Cardiac fibroblast (primary cell): ENCODE measurements at places on chromosomes 1 and 21.

DNA sequence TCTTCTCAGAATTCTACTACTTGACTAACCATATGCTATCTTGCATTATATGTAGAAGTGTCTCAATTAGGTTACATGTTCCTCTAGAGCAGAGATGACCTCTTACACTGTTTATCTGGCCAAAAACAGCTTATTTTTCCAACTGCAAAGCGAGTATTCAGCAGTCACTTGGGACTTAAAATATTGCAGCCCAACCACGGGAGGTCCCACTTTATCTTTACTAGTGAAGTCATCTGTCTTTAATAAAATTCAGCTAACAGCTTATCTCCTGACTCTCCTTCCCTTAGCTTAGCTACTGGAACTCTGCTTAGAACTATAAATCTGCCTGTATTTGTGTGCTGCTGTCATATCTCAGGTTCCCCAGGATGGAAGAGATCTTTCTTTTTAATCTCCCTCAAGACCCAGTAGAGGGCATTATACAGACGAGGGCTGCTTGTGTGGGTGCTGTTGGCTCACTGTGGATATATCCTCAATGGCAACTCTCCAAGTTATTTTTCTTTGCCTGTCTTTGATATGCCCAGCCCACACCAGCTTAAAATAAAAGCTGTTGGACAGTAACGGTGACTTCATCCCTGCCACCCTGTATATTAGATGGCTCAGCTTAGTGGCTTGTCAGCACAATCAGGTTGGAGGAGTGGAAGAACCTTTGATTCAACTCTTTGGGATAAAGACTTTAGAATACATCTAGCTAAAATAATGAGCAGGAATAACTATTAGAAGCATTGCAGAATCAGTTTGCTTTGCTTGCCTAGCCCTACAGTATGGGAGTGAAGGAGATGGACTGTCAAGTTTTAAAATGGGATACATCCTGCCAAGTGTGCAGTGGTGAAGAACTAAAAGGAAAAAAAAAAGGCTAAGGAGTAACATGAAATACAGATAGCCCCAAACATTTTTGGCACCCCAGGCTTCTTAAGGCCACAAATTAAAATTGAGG, 9.6 kb downstream of the ENSA start:
- peak; percentile 85 for DNase-seq

DNA sequence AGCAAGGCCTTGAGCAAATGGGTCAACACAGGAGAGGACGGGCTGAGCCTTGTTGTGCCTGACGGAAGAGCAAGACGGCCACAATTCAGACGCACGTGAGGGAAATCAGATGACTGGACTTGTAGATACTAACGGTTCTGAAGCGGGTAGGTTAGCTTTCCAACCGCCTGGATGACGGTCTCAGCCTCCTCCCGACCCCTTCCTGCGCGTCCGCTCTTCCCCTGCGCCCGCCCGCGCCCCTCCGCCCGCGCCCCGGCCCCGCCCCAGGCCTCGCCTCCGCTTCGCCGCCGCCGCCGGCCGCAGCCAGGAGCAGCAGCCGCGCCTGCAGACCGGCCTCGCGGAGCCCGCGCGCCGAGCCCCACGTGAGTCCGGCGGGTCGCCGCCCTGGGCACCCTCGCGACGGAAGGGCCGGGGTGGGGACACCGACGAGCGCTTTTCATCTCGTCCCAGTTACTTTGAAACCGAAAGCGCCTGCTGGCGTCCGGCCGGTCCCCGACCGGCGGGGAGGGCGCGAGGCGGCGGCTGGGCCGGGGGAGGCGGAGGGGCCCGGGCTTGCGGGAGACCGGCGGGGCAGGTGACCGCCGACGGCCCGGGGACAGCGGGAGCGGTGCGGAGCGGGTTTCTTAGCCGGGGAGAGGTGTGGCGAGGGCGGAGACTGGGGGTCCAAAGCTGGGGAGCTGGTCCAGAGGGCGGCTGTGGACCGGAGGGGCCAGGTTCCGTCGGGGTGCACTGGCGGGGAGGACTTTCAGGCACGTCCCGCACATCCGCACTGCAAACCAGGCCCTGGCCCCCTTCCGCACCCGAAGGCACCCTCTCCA, at the start of gene TRAF5:
TRAF5 (plus strand) TSS at position 306 of the 818 bp plus-strand sequence. CDS start 26,407 bp downstream, outside the sequence.
- DNase-seq, result peak; percentile 64

- no peak for DNase-seq
Measured at GRCh38 chr1:39006726-39007645, 15.9 kb downstream of the AKIRIN1 start.

GRCh38 chr1:151547119-151547899, 7.2 kb downstream of the TUFT1 start:
- DNase-seq, result peak; percentile 95

DNA sequence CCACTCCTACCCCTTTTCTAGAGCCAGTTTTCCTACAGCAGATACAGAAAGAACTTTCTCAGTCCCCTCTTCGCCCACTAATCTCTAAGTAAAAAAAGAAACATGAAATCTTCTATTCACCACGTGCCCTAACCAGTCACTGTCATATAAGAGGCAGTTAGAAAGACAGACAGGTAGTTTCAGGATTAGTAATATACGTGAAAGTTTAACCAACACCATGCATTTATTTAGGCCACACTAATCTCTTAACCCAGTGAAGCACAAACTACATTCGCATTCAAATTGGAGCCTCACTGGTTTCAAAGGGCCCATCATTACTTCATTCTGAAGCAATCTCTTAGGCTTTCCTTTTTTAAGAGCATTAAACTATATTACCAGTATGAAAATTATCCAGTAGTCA, 10.1 kb downstream of the GPATCH2 start:
- DNase-seq, result no peak

DNA sequence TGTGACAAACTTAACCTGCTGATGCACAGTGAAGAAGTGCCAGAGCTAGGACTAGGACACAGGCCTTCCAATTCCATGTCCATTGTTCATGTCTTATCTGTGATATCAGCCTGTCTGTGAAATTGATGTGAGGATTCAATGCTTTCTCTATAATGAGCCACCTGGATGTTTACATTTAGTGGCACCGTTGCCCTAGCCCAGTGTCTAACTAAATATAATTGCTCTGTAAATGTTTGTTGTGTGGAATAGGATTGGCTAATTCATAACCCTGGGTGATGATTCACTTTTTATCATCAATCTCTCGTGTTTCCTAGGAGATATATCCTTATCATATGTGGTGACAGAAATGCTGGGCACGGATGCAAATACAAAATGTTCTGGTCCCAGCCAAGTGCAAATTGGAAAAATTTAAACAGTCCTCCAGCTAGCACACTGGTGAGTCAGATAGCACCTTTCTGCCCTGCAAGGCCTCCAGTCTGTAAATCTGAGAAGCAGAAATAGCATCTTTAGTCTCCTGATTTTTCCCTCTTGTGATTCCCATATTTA, 46.9 kb upstream of the GNG12 start:
- DNase-seq, result peak; percentile 89

GRCh38 chr1:7220007-7220406, 434.8 kb downstream of the CAMTA1 start:
- DNase-seq, result peak; percentile 40

DNA sequence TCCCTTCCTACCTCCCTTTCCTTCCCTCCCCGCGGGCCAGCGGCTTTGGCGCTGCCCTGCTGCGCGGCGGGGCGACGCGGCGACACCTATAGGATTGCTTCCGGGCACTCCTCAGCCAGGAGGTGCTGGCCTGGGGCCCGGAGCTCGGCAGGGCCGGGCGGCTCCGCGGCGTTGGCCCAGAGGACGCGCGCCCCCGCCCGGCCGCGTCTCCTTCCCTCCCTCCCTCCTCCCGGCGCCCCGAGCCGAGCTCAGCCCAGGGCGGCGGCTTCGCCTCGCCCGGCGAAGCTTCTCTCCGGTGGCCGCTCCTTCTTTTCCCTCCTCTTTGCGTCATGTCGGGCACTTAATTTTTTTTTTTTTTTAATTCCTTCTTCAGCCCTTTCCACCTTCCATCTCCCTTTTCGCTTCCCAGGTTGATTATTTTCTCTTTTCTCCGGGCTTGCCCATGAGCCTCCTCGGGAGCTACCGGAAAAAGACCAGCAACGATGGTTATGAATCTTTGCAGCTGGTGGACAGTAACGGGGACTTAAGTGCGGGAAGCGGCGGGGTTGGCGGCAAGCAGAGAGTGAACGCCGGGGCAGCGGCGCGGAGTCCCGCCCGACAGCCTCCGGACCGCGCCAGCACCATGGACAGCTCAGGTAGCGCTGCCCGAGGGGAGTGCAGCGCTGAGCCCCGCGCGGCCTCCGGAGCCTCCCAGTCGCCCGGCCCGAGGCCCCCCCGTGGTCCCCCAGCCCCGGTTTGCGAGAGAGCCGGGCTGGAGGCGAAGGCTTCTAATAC, at the start of gene DNAJC6:
DNAJC6 (plus strand) TSS at position 240 of the 774 bp plus-strand sequence; CDS start at position 443, 203 bp downstream.
- DNase-seq, result peak; percentile 69

GRCh38 chr1:37748565-37748964, 16.4 kb downstream of the EPHA10 start:
- no peak for DNase-seq

DNA sequence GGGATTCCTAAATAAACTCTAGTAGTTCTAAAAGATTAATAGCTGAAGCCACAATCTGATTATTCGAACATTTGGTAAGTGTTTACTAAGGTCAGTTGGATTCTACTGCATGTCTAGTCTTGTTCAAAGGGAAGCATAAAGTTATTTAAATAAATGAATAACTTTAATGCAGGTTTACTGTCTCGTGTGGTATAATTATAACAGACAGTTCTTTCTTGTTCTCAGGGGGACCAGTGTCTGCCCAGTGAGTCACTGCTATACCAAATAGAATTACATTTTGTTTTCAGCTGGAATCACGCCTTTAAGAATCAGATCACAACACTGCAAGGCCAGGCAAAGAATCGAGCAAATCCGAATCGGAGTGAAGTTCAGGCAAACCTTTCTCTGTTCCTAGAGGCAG, 45.1 kb downstream of the SMG7 start:
- DNase-seq, result no peak

- DNase-seq, result no peak
Measured at GRCh38 chr1:176609556-176610408, 146.8 kb downstream of the PAPPA2 start.

DNA sequence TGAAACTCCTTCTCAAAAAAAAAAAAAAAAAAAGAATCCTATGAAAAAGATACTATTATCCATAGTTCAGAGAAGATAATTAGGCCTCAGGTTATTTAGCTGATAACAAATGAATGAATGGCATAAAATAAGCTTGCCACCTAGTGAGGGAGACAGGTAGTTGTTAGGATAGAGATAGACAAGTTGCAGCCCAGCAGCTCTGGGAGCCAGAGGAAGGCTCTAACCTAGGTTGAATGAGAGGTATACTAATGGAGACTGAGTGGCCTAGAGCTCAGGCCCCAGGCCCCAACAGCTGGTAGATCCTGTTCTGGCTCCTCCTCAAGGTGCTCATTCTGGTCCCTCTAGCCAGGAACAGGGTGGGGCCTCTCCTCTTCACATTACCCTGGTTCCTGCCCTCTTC, 20.6 kb upstream of the RSPO1 start:
- no peak for DNase-seq

- DNase-seq, result no peak
Measured at GRCh38 chr1:175163702-175164101, 28.9 kb downstream of the KIAA0040 start.

- DNase-seq, result no peak
Measured at GRCh38 chr1:165494949-165495857, 48.6 kb upstream of the LRRC52 start.

DNA sequence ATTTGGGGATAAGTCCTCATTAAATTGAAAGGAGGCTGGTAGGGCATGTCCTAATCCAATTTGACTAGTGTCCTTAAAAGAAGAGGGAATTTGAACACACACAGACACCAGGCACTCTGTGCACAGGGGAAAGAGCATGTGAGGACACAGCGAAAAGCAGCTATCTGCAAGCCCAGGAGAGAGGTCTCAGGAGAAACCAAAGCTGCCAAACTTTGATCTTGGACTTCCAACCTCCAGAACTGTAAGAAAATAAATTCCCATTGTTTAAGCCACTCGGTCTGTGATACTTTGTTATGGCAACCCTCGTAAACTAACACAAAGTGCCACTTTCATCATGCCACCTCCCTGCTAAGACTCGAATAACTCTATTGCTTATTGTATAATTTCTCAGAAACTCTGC, 13.8 kb downstream of the PLA2G4A start:
- peak; percentile 17 for DNase-seq

DNA sequence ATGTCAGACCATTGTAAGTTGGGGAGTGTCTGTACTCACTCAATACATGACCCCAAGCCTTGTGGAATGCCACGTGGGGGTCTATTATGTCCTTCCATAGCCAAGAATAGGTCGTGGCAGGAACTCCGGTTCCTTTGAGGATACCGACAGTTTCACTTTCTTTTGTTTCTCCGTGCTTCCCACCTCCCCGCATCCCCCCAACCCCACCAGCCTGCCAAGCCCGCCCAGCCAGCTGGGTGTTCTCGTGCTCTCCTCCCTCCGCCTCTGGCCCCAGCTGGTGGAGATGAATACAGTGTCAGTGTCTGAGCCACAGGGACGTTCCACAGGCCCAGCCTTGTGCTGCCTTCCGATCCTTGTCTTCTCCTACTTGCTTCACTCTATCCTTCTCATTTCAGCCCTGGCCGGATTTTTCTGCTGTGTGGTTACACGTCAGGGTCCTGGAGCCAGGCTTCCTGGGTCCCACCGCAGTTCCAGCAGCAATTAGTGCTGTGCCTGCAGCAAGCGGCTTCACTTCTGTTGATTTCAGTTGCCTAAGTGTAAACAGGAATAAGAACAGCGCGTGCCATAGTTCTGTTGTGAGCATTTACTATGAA, 4.1 kb upstream of the AGTRAP start:
- DNase-seq, result peak; percentile 61

DNA sequence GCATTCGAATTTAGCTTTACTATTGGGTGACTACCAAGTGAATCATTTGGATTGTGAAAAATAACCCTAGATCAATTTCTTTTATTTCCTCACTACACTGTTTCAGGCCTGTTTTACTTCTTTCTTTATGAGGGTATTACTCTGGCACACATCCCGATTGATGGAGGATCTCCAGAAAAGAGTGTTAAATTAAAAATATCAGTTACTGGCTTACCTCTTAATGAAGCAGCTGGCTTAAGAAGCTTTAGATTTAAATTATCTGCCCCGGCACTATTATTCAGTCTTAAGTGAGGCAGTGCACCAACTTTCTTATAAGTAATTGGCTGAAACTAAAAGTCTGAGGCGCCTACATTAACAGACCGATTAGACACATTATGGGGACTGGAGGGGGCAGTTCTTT, 1097.4 kb downstream of the TTLL7 start:
- DNase-seq, result no peak

DNA sequence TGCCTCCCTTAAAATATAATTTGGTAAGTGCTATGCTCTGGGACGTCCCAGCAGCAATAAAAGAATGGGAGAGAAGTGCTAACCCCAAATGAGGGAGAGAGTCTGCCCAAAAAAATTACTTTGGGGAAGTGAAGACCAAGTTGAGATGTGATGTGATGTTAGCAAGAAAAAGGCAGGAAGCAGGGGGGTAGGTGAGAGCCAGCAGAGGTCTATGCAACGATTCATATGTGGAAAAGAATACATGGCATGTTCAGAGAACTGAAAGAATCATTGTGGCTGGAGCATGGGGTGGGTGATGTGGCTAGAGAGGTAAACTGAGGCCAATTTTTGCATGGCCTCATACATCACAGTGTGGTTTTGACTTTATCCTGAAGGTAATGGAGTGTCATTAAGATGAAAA, 5.6 kb upstream of the CTPS1 start:
- no peak for DNase-seq

DNA sequence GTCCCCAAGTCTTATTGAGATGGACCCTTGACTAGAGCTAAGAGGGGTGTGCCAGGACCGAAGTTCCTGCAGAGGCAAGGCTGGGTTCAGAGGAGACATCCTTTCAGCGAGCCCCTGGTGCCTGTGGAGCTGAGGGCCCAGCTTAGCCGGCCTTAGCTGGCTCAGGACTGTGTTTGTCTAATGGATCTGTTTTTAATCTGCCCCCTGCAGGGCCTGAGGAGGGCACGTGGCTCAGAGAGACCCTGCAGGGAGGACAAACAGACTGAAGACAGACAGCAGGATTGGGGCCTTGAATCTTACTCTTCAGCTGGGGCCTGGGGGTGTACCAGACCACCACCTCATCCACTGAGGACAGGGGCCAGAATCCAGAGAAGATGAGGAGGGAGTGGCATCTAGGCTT, 1.6 kb downstream of the CRABP2 start:
- DNase-seq, result no peak
